ENCODE measurements at places on chromosomes 3 and 15. TPM values are rescaled to one million over a fixed set of nuclear protein-coding genes. Genes with fewer than 3 reads are reported as not detected.
A peak's percentile ranks its signal among the peaks of the same experiment; 100 is the strongest.

- no peak overlapping the region for H3K4me3 ChIP-seq
- H3K27me3 ChIP-seq: no peaks in the 10 kb centered on the region
- no peak for ATAC-seq
- H3K4me1 ChIP-seq: no peaks in the 10 kb centered on the region
- H3K27ac ChIP-seq: no peak overlapping the region
- no peaks in the 10 kb centered on the region for H3K36me3 ChIP-seq
Measured at GRCh38 chr3:167743799-167744198, 8.3 kb downstream of the SERPINI1 start.

DNA sequence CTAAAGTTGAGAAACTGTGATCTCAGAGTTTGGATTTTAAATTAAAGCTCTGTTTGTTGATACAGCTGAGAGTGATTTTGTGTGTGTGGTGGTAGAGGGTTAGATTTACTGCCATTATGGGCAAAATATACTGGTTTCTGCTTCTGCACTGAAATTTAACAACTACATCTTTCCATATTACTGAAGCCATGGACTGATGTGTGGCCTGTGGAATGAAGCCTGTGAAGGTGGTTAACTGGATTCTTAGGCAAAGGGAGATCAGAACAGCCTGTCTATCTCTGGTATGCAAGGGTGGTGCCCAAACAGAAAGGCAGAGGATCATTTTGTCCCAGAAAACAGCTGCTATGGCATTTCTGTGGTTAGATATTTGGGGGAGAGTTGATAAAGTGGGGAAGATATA is 297.3 kb upstream of the THBS1 start:
- no peak overlapping the region for H3K27ac ChIP-seq
- no peaks in the 10 kb centered on the region for H3K36me3 ChIP-seq
- no peak overlapping the region for H3K4me3 ChIP-seq
- no peaks in the 10 kb centered on the region for H3K27me3 ChIP-seq

DNA sequence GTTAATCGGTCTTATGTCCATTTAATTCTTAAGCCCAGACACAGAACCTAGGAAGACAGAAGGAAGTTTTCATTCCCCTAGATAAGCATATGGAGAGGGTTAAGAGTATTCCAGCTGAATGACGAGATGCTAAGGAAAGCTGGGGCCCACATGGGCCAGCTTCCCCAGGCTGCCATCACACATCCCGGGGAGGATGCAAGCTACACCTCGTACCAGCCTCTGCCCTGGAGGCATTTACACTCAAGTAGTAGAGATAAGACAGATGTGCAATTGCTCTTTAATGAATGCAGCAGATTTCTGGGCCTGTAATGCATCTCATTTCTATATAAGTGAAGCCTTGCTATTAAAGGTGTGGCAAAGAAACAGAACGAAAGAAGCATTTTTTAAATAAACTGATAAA is 144.5 kb downstream of the MEX3B start:
- ATAC-seq: no peak
- no peak overlapping the region for H3K27ac ChIP-seq
- no peaks in the 10 kb centered on the region for H3K27me3 ChIP-seq
- H3K4me3 ChIP-seq: no peak overlapping the region

DNA sequence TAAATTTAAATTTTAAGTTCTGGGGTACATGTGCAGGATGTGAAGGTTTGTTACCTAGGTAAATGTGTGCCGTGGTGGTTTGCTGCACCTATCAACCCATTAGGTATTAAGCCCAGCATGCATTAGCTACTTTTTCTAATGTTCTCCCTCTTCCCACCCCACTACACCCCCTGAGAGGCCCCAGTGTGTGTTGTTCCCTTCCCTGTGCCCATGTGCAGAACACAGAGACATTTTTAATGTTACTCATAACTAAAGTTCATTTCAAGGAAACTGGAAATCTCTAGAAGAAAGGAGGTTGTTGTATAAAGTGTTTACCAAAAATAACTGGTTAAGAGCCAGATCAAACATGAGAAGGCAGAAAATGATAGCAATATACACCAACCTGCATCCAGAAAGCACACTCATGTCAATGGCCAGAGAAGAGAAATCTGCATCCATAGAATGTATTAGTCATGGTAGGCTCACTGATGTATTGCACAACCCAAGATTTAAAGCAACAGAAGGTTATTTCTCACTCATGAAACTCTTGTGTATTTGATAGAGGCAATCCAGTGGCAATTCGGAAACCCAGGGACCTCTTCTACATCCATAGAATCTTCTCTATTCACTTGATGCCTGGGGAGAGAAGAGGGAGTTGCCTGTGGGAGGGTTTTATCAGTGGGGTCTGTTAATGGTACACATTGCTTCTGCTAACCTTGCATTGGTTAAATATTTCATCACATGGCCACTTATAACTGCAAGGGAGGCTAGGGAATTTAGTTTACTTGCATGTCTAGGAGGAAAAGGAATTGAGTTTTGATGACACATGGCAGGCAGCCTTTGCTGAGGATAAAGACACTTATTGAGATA is 321.9 kb upstream of the RASGRP1 start:
- H3K27ac ChIP-seq: peak overlapping the region; percentile 50
- no peaks in the 10 kb centered on the region for H3K27me3 ChIP-seq
- H3K4me3 ChIP-seq: no peak overlapping the region

- no peak overlapping the region for H3K27ac ChIP-seq
Measured at GRCh38 chr3:184635126-184635525, 73.5 kb downstream of the EPHB3 start.

DNA sequence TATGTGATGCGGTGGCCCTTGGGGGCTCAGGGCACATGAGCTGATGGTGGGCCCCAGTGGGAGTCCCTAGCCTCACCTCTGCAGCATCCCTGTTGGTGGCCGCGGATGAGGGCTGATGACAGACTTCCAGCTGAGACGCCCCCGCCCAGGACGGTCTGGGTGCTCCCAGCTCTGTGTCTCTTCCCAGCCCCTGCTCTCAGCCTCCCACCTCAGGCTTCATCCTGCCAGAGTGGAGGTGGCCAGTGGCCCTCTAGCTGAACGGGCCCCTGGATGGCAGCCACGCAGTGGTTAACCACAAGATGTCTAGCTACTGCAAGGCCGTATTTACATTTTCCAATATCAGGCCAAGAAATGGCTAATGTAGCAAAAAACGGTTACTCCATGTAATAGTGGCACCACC is 205.3 kb upstream of the LINGO1 start:
- H3K27ac ChIP-seq: no peak overlapping the region
- H3K27me3 ChIP-seq: peaks cover 78% of the 10 kb centered on the region
- no peak overlapping the region for H3K4me3 ChIP-seq
- no peaks in the 10 kb centered on the region for H3K36me3 ChIP-seq

Gene STARD5
- 1.3 TPM for total RNA-seq

Gene MBNL1
- total RNA-seq: 623 TPM

Gene CPNE9
- total RNA-seq: not detected

Gene LRRC31
- not detected for total RNA-seq

DNA sequence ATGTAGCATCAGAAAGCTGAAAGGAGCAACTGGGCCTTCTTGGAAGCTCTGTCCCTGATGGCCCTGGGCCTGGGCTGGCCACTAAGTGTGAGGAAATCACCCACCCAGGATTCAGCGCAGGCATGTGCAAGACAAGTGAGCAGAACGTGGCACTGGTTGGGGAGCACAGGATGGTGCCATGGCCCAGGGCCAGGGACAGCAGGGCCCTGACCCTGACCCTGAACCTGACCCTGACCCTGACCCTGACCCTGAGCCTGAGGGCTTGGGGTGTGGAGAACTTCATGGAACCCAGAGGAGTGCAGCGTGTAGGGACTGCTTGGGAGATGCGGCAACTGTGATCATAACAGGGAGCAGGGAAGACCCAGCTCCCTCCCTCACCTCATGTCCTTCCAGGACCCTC is 5.9 kb upstream of the ALDH1L1 start:
- H3K36me3 ChIP-seq: no peaks in the 10 kb centered on the region
- peaks cover 7% of the 10 kb centered on the region for H3K4me1 ChIP-seq
- no peak overlapping the region for H3K27ac ChIP-seq

Gene APBA2
- 3.2 TPM for total RNA-seq

Gene CEMIP
- total RNA-seq: 0.35 TPM

Gene THRB
- 53.4 TPM for total RNA-seq

Gene CTXN2
- not detected for total RNA-seq

All from gastroesophageal sphincter (tissue), 4 donors.